Stimulated activated CD4-positive, alpha-beta T cell treated with anti-CD3 and anti-CD28 coated beads, TNF-alpha, amount 100 ng/mL, for 4 hours (primary cell): ENCODE measurements at places on chromosomes 7 and 10.

DNA sequence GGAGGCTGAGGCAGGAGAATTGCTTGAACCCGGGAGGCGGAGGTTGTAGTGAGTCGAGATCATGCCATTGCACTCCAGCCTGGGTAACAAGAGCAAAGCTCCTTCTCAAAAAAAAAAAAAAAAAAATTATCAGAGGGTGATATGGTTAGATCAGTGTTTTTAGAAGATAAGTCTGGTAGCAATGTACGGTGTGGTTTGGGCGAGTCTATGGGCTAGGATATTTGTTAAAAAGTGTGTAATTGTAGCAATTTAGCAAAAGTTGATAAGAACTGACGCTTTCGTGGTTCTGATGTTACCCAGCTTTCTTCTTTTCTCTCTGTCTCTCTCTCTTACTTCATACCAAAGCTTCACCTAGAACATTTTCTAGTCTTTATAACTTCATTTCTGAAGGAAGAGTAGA lies 6.9 kb upstream of the CYP51A1 start:
- DNase-seq: no peak

GRCh38 chr10:32367793-32368453 lies 21.0 kb upstream of the EPC1 start:
- peak; percentile 68 for DNase-seq

DNA sequence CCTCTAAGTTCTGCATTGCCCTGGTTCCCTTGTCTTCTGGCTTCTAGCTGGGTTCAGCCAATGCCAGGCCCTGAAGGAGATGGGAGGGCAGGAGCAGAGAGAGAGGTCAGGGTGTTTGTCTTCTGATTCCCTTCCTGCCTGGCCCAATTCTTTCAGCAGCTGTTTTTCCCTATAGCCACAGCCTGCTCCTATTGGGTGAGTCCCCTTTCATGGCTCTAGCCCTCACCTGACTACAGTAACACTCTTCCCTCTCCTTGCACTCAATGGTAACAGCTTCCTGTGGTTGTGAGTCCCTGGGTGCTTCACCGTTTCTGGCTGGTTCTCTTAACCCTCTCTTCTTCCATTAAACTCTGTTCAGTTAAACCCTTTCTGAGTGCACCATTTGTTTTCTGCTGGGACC lies 17.1 kb downstream of the NPFFR1 start:
- DNase-seq: no peak

- no peak for DNase-seq
These were observed 518 bp downstream of the WAPL start for GRCh38 chr10:86520871-86521677.

DNA sequence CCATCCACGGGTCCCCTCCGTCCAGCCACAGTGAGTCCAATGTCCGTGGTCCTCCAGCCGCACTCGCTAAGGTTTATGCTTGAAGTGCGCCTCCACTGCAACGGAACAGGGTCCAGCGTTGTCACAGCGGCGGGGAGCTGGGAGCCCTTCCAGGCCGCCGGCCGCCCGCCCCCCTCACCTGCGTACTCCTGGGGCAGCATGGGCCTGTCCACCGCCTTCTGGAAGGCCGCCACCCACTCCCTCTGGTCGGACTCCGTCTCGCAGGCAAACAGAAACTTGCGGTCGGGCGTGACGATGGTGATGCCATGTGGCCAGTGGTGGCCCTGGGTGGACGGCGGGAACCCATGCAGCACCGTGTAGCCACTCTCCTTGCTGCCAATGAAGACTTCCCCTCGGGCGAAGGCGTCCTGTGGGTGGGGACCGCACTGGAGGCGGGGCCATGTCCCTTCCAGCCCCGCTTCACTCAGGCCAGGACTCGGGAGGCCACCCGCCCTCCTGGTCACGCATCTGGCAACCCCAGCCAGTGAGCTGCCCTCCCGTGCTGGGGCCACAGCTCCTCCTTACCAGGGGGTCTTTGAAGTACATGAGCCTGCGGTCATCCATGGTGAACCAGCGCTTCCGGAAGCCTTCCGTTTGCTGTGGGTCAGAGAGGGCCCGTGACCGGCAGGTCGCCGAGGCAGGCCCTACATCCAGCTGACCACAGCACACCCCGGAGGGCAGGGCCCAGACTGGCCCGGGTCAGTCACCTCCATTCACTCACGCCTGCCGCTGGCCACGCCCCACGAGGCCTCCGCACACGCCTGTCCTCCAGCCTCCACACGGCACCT lies 22.7 kb downstream of the GET4 start:
- DNase-seq: no peak

GRCh38 chr10:31036209-31036608 lies 4.5 kb upstream of the ZNF438 start:
- no peak for DNase-seq

DNA sequence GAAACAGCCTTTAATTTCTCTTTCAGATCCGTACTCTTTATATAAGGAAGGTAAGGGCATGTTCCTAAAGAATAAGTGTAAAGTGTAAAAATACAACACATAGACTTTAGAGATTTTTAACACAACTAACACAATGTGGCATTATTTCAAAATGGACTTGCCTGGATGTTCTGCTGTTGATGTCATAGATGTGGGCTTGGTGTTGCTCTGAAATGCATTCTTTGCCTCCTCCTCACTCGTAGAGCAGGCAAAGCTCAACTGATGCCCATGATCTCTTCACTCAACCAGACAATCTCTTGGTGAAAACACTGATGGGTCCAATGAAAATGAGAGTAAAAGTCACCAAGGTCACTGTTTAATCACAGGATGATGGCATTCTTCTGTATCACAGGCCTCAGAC lies 174.2 kb upstream of the TCERG1L start:
- DNase-seq: no peak
